ENCODE measurements at places on chromosomes 16 and 17.

- DNase-seq: no peak
These were observed 2.2 kb upstream of the PHLPP2 start for GRCh38 chr16:71726476-71727315.

- no peak for DNase-seq
These were observed 33.7 kb downstream of the HNF1B start for GRCh38 chr17:37711113-37711512.

GRCh38 chr17:75628425-75628824, 4.8 kb upstream of the SMIM5 start:
- DNase-seq: no peak

DNA sequence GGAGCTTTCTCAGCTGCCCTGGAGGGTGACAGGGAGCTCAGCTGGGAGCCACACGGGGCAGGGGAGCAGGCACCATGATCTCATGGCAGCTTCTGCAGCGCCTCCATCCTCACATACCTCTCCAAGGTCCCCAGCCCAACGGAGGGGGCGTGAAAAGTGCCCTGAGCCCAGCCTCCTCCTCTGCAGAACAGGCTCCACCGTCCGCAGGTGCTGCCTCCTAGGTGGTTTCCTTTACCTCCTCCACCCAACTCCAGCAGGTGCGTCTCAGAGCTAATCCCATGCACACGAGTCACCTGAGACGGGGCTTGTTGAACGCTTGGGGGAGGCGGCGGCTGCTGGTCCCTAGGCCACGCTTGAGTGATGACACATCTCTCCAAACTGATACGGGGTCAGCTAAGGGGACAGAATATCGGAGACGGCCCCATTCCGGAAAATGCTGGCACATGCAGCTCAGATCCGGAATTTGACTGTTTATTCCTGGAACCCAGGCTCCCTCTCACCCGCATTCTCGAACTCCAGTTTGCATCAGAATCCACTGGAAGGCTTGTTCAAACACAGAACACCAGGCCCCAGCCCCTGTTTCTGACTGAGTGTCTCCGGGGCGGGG, 387 bp upstream of the SLC38A8 start:
- DNase-seq: no peak

- no peak for DNase-seq
These were observed 7.3 kb downstream of the CACNA1H start for GRCh38 chr16:1159973-1160772.

DNA sequence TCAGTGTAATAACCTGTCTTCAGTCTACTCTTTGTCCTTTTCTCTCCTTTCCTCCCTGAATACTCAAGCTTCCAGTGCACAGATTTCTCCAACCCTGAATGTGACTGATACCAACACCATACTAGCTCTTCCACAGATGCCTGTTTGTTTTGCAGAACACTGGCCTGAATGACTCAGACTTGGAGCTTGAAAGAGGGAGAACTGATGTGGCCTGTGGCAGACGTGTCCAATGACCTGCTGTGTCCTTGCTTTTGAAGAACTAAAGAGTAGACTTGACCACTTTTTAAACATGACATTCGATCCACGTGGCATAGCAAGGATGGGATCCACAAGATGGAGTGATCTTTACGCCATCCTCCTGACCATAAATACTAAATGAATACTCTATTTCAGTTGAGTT, 361.0 kb downstream of the WWOX start:
- DNase-seq: no peak

DNA sequence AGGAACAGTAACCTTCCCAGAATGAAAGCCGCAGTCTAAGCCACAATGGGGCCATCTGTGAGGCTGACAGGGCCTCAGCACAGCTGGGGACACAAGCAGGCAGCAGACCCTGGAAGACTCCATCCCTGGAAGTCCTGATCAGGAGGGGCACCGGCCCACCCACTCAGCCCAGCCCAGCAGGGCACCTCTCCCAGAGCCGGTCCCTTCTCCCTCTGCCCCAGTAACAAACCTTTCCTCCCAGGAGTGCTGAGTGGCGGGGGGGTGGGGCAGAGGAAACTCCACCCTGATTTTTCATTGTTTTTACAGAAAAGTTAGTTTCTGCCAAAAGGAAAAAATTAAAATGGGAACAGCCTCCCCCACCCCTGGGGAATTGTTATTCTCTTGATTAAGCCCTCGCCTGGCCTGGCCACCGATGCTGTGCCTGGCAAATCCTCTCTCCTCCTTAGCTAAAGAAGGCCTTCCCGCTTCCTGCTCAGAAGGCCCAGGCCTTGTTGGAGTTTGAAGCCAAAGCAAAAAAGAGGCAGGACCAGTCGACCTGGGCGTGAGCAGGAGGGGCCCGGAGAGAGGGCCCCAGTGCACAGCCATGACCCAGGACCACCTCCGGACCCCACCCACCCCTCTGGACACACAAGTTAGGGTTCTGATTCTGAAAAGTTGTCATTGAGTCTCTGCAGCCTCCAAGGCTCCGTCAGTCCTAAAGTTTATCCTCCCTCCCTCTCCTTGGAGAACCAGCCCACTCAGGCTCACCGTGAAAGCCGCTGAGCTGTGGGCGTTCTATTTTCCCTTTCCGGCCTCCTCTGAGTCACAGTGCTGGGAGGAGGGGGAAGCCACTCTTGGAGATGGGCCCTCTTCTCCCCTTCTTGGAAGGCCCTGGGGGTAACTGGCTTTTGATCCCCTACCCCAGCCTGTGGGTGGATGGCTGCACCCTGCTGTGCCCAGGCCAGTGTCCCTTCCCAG, 128.4 kb upstream of the TNRC6C start:
- no peak for DNase-seq

GRCh38 chr16:2048116-2048543, 345 bp downstream of the TSC2 start:
- no peak for DNase-seq

GRCh38 chr17:31202968-31203367, 94.1 kb downstream of the OMG start:
- DNase-seq: no peak

GRCh38 chr17:19833914-19834313, 33.8 kb downstream of the ULK2 start:
- no peak for DNase-seq

DNA sequence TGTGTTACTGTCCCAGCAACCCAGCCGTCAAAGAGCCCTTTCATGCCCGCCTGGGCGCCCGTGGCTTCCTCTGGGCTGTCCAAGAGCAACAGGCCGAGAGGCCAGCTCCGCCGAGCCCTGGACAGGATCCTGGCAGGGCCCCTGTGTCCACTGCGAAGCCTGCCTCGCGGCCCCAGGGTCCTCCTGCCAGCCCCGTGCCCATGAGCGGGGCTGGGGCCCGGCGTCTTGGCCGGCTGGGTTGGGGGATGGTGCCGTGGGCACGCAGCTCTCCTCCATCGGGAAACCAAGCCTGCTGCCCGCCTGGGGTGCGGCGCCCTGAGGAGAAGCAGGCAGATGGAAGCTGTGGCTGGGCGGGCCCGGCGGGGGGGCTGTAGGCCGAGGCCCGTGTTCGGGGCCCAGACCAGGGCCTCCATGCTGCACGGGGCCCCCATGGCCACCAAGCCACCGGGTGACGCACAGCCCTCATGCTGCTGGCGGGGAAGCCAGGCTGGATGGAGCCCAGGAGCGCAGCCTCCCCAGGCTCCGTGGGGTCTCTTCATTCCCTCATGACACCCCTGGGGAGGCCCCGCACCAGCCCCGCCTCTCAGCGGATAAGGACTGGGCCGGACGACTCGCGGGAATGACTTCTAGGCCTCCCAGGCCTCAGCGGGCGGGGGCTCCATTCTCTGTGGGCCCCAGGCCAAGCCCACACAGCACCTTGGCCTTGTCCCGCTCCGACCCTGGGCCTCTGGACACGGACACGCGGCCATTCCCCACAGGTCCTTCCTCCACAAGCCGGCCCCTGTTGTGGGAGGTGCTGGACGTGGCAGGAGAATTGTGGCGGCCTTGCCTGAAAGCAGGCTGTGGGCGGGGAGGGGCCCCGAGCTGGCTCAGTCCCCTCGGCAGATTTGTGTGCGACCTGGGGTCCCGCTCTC, at the start of gene C1QTNF8:
Gene C1QTNF8 (minus strand): TSS at position 76 of the 914 bp plus-strand sequence. CDS start 1,322 bp downstream, outside the sequence.
- DNase-seq: no peak

DNA sequence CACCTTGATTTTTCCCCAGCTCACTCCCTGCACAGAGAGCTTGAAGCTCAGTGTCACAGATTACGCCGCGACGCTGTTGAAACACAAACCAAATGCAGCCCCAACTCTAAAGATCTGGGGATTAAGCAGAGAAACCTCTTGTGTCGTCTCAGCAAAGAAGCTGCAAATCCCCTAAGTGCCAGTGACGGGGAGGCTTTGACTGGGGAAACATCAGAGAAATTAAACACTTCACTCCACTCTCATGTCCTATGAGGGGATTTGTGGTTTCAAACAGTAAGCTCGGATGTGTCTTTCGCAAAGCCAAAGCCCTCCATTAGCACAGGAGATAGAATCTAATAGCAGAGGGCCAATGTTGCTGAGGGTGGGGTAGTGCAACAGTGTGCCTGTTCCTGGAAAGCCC, 233.7 kb downstream of the HS3ST4 start:
- no peak for DNase-seq

DNA sequence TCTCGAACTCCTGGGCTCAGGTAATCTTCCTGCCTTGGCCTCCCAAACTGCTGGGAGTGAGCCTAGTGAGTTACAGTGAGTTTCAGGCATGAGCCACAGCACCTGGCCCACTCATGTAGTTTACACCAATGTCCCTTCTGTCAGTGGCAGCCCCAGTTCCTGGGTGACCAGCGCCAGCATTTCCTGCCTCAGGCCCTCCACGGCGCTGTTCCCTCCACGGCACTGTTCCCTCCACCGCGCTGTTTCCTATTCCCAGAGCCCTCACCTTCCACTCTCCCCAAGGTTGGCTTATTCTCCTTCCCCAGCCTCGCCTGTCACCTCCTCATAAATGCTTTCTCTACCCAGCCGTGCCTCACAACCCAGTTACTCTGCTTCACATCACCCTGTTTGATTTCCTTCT, 32.6 kb downstream of the ITGAE start:
- DNase-seq: no peak

- no peak for DNase-seq
These were observed 37.3 kb downstream of the PIEZO1 start for GRCh38 chr16:88747588-88748301.

- DNase-seq: no peak
These were observed 131.1 kb downstream of the ABCC1 start for GRCh38 chr16:16080465-16081065.

DNA sequence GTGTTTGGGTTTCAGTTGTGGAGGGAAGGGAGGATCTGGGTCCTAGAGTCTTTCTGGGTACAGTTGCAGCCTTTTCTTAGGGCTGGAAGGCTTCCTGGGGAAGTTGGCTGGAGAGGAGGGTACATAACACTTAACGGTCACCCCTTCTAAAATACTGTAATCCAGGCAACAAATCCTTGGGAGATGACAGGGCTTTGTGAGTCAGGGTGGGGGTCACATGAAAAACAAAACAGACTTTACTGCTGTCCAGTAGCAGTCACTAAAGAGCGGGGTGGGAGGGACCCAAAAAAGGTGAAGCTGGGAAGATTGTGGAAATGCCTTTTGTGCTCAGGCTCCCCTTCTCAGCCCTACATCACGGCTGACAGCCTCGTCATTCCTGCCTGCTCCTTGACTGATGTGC, 6.3 kb downstream of the SAP30BP start:
- DNase-seq: no peak

- no peak for DNase-seq
These were observed 77.5 kb downstream of the PLXDC1 start for GRCh38 chr17:39073916-39074315.

DNA sequence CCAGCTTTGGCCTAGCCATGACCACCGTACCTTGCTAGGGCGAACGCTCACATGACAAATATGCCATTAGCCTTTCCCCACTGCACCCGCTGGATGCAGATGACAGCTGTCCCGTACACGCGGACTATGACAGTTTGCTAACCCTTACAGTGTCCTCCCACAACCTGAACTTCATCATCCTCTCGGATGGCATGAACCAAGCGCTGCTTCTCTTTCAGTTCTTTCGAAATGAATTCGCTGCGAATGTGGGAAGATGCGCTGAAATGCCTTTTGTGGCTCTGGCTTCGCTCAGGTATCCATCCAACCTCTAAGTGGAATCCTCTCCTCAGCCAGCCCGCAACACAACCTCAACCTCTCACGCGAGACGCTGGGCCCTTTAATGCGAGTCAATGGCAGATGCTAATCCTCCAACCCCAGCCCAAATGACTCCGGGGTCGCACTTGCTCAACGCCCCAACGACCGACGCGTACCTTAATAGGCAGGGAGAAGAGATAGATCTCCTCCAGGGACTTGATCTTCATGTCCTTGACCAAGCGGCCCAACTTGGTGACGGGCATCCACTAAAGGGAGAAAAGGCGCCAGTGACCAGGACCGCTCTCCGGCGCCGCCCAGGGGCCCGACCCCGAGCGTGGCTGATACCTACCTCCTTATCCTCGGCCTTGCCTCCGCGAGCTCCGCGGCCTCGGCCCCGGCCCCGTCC, 670 bp downstream of the RPS2 start:
- no peak for DNase-seq

DNA sequence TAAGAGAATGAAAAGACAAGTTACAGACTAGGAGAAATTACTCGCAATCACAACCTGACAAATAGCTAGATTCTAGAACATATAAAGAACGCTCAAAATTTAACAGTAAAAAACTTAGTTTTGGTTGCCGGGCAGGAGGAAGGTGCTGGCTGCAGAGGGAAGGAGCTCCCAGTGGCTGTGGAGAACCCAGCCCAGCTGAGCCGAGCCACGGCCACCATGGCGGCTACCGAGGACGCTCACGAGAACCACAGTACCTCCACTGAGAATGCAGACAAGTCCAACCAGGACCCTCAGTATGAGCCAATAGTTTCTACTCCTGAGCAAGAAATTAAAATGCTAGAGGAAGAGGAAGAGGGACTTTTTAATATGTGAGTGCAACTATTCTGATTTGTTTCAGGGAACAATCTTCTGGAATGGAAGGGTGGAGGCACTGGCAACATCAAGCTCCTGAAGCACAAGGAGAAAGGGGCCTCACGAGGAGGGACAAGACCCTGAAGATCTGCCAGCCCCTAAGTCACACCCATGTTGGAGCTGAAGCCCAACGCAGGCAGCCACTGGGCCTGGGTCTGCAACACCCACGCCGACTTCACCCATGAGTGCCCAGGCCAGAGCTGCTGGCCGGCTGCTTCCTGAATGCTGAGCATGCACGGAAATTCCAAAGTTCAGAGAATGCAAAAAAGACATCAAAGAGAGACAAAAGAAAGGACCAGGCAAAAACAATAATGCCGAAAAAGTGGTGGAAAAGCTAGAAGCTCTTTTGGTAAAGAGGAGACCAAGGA, 55.0 kb downstream of the DNAH17 start:
- DNase-seq: no peak

- DNase-seq: no peak
These were observed 151.9 kb downstream of the SALL1 start for GRCh38 chr16:50999181-50999580.
